HT1080 (cell line): ENCODE measurements at places on chromosomes 5 and 9. TPM values are rescaled to one million over a fixed set of nuclear protein-coding genes. Genes with fewer than 3 reads are reported as not detected.

IFNA4 gene
- not detected in 2 replicates for total RNA-seq

GOLPH3 gene
- total RNA-seq: 44.5 and 51.7 TPM in 2 replicates

DPYSL3 gene
- 50.1 and 54.4 TPM in 2 replicates for total RNA-seq

ESM1 gene
- total RNA-seq: 27.1 and 27.7 TPM in 2 replicates

LHX3 gene
- not detected in 2 replicates for total RNA-seq

CCDC192 gene
- total RNA-seq: not detected in 2 replicates

NFIL3 gene
- total RNA-seq: 5.9 and 6.1 TPM in 2 replicates

TMEM174 gene
- not detected in 2 replicates for total RNA-seq

ACOT12 gene
- total RNA-seq: 0.03 TPM in 1 of 2 replicates, not detected in the other

FAM151B gene
- 0.27 and 0.97 TPM in 2 replicates for total RNA-seq

ZNF366 gene
- not detected in 2 replicates for total RNA-seq

DNA sequence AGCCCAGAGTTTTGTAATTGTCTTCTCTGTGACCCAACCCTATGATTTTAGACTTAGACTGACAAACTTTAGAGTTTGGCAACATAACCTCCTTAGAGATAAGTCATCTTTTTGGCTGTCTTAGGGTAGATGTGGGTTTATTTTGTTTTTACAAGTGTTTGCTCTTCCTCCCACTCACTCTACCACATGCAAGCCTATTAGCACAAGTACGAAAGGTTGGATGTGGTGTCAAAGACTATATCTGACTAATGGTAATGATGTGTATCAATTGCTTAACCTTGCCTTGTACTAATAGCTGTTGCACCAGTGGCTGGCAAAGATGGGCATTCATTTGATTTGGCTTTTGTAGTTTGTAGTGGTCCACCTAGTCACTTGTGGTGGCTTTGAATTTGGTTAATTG is 46.5 kb downstream of the SLC25A46 start:
- DNase-seq: no peak

- DNase-seq: peak; percentile 38
Observed at GRCh38 chr9:115034801-115035200, 83.2 kb downstream of the TNC start.

GRCh38 chr5:138111937-138112336 is 27.3 kb downstream of the NME5 start:
- peak; percentile 47 for DNase-seq

DNA sequence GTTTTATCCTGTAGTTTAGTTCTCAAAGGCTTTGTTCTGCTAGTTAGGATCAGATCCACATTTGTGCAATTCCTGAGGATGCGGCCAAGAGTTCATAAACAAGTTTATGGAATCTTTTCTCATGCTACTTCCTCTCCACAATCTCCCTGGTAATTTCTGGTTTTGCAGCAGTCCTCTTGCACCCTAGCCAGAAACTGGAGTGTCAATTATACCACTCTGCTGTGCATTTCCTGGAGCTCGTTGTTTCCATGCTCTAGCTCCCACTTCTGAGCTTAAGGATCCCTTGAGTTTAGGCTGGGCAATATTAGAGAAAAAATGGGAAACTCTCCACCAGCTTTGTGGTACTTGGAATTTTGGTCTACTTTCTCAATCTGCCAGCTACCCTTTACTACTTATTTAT is 474.7 kb downstream of the DIRAS2 start:
- no peak for DNase-seq

DNA sequence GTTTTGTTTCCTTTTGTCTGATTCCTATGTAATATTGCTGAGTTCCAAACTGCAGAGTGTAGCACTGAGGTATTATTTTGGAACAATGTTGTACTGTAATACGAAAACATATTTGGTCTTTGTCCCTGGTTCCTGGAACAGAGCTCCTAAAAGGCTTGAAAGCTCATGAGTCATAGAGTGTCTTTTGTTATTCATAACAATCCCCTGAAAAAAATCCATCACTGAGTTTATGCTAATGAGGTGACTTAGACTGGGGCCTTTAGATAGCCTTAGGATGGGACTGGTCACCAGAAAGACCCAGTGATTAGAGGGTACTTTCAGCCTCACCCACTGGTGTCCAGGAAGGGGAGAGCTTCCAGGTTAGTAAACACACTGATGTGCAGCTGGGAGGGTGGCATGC is 132.7 kb upstream of the POU5F2 start:
- DNase-seq: peak; percentile 48

DNA sequence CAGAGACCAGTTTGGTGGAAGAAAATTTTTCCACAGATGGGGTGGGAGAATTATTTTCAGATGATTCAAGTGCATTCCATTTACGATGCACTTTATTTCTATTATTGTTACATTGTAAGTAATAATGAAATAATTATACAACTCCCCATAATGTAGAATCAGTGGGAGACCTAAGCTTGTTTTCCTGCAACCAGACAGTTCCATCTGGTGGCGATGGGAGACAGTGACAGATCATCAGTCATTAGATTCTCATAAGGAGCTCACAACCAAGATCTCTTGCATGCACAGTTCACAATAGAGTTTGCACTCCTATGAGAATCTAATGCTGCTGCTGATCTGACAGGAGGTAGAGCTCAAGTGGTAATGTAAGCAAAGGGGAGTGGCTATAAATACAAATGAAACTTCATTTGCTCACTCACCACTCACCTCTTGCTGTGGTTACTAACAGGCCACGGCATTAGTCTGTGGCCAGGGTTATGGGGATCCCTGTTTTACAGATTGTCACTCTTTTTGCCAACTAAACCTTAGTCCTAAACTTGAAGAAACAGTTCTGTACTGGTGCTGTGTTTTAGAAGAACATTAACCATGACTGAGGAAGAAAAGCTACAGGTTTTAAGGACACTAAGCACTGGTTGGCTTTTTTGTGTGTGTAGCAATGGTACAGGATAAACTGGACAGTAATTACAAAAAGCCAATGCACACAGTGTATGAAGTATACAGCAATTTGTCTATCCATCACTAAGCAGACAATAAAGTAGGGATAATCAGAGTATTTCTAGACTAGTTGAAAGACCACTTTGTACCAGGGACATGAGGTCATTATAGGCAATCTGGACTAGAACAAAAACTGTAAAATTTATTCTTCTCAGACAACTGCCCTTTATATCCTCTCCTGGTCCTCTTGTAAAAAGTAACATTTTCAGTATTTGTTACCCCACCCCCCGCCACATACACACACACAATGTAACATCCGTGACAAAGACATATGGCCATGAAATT is 9.9 kb downstream of the TMEM232 start:
- DNase-seq: no peak

GRCh38 chr9:23232831-23233230 is 593.2 kb downstream of the ELAVL2 start:
- no peak for DNase-seq

GRCh38 chr5:156096259-156096658 is 230.7 kb upstream of the SGCD start:
- DNase-seq: peak; percentile 72

DNA sequence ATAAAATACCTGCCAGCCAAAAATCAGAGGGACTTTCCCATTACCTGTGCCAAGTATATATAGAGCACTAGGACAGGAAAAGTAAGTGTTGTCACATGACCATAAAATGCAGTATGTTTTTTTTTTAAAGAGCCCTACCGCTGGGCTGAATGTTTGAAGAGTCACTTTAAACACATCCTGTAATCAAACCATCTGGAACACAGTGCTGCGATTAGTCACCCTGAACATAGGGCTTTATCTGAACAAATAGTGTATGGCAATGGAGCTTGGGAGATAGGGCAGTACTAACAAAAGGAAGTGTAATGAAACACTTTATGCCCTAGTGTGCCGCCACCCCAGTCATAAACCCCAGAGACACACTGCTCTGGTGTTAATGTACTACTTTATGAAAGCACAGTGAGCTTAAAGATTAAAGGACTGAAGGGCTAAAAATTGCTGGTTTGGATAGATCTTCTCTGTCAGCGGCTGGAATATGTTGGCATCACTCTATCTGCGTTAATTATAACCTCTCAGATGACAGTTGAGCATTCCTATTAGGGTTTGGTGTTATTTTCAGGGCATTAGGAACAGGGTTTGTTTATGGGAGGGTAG is 90.4 kb downstream of the ZNF608 start:
- peak; percentile 95 for DNase-seq

DNA sequence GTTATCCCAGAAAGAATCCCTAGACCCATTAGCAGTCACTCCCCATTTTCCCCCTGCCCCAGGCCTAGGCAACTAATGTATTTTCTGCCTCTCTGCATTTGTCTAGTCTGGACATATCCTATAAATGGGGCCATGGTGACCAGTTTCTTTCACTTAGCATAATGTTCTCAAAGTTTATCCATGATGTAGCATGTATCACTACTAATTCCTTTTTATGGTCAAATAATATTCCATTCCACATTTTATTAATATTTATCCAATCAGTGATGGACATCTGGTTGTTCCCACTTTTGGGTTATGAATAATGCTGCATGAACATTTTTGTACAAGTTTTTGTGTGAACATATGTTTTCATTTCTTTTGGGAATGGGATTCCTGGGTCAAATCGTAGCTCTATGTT is 1.5 kb downstream of the FCHO2 start:
- DNase-seq: no peak

- DNase-seq: no peak
Observed at GRCh38 chr9:75456698-75457097, 368.4 kb downstream of the OSTF1 start.

GRCh38 chr5:168011096-168011495 is 280.3 kb upstream of the WWC1 start:
- DNase-seq: no peak

DNA sequence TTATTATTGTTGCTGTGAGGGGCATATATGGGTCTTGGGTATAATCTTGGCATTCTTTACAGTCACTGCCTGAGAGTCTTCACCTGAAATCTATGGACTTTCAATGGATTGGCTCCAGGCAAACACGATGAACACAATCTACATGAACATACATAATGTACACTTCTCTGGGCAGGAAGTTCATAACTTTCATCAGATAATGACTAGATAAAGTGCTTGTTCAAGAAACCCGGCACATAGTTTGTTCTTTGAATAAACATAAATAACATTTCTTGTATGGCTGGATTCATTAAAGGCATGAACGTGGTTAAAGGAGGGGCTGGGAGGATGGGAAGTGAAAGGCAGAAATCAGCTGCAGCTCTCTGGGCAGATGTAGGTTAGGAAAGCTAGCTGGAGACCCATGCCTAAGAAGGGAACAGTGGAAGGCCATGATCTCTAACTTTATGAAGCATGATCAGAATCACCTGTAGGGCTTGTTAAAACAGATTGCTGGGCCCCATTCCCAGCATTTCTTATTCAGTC is 306.9 kb upstream of the EFNA5 start:
- no peak for DNase-seq

GRCh38 chr9:115058684-115059315 is 59.2 kb downstream of the TNC start:
- DNase-seq: peak; percentile 63

- DNase-seq: no peak
Observed at GRCh38 chr9:121453232-121453892, 46.3 kb downstream of the GGTA1 start.

- no peak for DNase-seq
Observed at GRCh38 chr5:42586625-42587024, 163.4 kb downstream of the GHR start.

GRCh38 chr5:94746731-94747124 is 128.3 kb downstream of the SLF1 start:
- no peak for DNase-seq

GRCh38 chr9:27967210-27967609 is 393.9 kb upstream of the C9orf72 start:
- DNase-seq: no peak

GRCh38 chr9:76703270-76703669 is 61.0 kb upstream of the PCA3 start:
- DNase-seq: no peak

DNA sequence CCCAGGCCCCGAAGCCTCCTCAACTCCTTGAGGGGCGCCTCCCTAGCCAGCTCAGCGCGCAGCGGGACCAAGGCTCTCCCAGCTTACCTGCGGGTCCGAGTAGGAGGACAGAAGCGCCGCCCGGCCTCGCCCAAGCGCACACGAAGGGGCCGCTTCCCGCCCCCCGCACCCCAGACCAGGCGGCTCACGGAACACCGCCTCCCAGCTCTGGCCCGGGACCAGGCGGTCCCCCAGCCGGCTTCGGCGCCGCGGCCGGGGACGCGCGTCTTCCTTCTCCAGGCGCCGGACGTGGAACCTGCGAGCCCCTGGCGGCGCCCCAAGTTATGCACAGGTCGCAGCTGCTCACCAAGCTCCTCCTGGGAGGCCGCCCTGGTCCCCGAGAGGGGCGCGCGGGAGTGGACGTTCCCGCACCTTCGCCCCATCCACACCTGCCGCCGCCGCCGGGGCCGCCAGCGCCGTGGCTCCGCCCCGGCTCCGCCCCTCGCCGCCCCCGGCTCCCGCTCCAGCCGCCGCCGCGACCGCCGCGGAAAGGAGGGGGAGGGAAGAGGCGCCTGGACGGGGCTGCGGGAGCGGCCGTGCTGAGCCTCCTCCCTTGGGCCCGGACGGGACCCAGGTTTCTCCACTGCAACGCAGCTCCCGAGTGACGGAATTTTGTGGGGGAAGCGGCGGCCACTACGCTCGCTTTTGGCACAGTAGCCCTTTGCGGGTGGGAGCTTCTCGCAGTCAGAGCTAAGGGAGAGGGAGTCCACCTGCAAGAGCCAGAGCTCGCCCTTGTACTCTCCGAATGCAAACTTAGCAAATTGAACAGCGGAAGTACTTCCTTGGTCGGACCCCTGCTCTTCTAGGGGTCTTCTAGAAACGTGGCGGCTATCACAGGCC is 77.5 kb upstream of the IFNE start:
- DNase-seq: peak; percentile 84

- peak; percentile 84 for DNase-seq
Observed at GRCh38 chr9:21160178-21160577, 6.3 kb downstream of the IFNA21 start.
